ENCODE measurements at places on chromosomes 6 and 20.
A peak's percentile ranks its signal among the peaks of the same experiment; 100 is the strongest.

- DNase-seq, result no peak
Measured at GRCh38 chr6:142867988-142868812, 76.8 kb downstream of the HIVEP2 start.

GRCh38 chr6:130517444-130517931 is 151.7 kb downstream of the TMEM200A start:
- DNase-seq, result peak; percentile 37

DNA sequence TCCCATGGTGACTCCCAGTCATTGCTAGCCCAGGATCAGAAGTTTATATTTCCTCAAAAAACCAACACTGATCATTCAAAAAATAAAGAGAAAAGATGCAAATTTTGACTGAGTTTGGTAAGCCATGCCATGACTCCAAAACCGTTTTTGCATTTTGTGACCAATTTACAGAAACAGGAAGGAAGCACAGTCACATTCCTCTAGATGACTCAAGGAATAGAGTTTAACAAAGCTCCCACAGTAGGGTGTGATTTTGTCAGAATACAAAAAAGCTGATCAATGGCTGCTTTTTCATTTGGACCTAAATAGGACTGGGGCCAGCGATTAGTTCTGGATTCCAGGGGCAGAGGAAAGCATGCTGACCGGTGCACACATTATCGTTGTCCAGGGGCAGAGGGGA is 179.4 kb upstream of the AFDN start:
- peak; percentile 13 for DNase-seq

DNA sequence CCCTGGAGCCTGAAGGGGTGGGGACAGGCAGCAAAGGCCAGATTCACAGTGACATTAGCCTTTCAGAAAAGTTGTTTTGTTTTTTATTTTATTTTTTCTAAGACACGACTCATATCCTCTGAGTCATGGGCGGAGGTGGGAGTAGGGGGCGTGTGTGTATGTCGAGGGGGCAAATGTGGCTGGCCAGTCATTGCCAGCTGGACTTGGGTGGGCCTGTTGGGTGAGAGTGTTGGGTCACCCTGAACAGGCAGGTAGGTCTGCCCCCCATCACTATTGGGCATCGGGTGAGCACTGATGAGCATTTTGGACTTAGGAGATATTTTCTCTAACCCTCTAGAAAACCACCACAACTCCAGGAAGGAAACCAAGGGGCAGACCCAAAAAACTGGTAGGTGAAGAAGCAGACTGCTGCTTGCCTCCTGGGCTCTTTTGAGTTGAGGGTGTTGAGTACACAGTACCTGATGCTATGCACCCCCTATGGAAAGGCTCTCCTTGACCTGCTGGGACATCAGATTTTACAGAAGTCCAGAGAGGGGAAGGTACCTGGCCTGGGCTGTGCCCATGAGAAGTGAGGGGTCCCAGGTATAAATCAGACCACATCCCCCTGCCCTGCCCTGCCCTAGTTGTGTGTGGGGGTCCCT is 5.6 kb downstream of the SMIM29 start:
- DNase-seq, result no peak

DNA sequence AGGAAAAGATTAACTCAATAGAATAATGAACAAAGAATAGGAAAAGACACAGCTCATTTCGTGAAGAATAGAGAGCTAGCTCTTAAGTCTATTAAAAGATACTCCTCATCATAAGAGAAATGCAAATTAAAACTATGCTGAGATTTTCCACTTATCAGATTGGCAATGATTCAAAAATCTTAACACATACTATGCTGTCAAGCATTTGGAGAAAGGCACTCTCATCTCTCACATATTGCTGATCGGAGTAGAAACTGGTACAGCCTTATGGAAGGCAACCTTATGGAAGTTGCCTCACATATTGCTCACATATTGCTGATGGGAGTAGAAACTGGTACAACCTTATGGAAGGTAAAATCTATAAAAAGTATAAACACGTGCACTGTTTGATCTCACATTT is 21.4 kb upstream of the PLAGL1 start:
- DNase-seq, result no peak

DNA sequence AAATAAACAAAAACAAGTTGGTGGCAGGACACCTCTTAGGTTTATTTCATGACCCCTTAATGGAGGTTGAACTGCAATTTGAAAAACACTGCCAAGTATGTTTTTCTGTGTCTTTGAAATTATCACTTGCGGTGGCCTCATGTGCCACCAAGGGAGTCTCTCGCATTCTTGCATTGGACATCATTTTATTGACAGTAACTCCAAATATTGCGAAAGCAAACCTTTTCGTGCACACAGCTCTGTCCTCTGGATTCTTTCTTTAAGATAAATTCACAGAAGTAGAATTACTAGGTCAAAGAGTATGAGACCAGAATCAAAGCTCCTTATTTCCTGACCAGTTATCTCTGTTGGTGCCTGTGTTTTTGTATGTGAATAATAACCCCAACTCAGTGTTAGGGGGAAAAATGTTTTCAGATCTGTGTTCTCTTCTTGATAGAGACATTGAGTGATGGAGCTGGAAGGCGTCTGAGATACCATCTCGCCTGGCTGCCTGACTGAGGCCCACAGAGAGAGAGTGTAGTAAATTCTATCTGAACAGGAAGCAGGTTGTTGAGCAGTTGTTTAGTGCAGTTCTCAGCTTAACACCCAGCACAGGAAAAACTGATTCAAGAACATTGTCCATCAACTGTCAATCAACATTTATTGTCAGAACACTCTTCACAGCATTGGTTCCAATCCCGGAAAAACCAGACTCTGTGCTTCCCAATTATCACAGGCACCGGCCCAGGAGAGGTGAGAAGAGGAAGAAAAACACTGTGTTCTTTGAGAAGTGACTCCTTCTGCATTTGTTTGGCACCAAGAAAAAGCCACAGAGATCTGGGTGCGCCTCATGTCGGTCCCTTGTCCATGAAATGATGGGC is 2.2 kb upstream of the CCDC167 start:
- DNase-seq, result peak; percentile 54

GRCh38 chr6:26660000-26660361 is 435 bp upstream of the ZNF322 start:
- DNase-seq, result peak; percentile 2

- DNase-seq, result no peak
Measured at GRCh38 chr6:134379599-134379998, 61.7 kb upstream of the SGK1 start.

GRCh38 chr6:31660381-31661261 is at the start of gene C6orf47:
Gene C6orf47 (minus strand): TSS chr6:31660778. CDS start chr6:31659947, 831 bp downstream.
- peak; percentile 87 for DNase-seq

DNA sequence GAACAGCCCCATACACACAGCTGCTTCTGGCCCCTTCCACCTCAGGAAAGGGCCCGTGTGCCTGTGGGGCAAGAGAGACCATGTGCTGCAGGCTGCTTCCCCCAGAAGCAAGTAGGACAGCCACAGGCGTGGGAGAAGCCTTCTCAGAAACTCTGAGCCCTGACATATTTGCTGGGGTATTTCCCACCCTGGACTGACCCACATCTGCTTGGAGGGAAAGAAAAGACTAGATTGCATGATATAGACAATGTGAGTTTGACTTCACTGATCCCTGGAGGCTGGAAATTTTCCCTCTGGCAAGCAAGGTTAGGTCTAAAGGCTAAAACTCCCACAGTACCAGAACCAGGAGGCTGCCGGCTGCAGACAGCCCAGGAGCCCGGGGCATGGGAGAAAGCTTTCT is 213.3 kb upstream of the SSTR4 start:
- DNase-seq, result no peak

- no peak for DNase-seq
Measured at GRCh38 chr6:115592025-115592424, 468.7 kb downstream of the FRK start.

- peak; percentile 25 for DNase-seq
Measured at GRCh38 chr6:13593103-13593502, 18.7 kb downstream of the SIRT5 start.

GRCh38 chr6:116847227-116847626 is 18.3 kb upstream of the GPRC6A start:
- peak; percentile 10 for DNase-seq

DNA sequence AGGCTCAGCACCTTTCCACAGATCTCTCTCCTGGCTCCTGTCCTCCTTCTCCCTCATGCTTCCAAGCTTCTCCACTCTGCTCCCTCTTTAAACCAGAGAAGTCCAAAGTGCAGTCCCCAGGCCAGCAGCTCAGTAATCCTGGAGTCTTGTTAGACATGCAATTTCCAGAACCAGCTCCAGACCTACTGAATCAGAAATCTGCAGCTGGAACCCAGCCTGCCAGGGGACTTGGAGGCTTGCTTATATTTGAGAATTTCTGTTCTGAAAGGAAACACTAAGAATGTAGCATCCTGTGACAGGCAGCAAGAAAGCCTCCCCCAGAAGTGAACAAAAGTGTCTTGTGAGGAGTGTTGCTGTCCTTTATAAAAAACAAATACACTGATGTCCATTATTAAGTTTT is 438.1 kb downstream of the BCKDHB start:
- DNase-seq, result no peak

DNA sequence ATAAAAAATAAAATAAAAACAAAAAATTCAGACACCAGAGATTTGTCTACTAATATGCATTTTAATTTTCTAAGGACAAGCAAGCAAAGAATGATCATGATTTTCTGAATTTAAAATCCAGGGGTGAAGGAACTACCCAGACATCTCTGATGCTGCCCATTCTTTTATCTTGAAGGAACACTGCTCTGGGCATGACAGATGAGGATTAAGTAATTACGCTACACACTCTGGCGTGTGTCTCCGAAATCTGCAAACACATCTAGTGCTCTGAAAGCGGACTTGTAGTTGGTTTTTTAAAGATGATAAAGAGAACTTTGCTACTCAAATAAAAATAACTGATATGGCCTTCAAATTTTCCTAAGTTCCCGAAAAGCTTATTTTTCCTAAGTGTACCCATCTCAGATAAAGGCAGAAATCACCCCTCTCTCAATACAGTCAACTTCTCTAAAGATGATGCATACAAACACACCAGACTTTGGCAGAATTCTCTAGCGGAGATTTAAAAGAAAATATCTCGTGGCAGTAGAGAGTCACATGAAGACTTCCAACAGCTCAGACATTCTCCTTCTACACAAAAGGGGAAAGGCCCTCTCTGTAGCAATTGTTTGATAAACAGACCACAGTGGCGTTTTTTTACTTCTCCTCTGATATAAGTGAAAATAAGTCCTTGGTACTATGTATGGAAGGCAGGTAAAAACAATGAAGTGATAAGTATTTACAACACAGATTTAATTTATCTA is 133.8 kb downstream of the BACH2 start:
- no peak for DNase-seq

DNA sequence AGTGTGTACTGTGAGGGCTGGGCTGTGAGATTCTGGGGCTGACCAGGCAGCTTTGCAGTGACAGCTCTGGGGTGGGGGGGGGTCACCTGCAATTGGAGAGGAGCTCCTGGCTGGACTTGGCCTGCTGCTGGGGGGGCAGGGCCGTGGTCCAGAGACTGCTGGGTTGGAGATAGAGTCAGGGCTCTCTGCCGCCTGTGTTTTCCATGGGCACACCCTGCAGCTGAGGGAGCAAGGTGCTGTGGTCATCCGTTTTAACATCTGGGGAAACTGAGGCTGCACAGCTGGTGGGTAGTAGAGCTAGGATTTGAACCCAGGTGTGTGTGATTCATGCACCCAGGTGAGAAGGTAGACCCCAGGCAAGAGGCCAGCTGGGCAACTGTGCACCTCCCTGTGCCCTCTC is 7.3 kb downstream of the DLGAP4 start:
- no peak for DNase-seq

- DNase-seq, result no peak
Measured at GRCh38 chr6:169190970-169191369, 62.7 kb downstream of the THBS2 start.

DNA sequence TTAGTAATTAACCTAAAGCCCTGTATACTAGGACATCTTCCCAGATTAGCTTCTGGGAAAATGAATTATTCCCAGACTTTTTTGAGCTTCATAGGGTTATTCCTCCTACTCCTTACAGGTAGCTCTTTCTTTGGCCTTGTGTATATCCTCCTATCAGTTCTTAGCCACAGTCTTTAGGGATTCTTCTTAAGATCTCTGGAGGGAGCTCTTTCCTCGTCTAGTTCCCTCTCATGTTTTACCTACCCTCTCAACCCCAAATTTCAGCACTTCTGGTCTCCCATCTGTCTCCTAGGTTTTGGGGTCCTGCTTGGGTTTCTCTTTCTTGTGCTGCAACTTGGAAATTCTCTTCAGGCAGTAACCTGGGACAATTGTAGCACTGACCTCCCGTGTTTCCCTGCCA is 46.4 kb upstream of the SLC35B3 start:
- peak; percentile 11 for DNase-seq

DNA sequence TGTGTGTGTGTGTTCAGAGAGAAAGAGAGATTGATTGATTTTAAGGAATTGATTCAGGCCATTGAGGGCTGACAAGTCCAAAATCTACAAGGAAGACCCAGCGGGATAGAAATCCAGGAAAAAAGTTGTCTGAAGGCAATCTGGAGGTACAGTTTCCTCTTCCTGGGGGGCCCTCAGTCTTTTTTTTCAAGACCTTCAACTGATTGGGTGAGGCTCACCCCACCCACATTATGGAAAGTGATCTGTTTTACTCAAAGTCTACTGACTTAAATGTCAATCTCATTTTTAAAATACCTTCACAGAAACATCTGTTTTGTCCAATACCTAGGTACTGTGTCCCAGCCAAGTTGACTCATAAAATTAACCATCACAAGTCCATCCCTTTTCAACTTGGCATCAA is 243.0 kb upstream of the PLN start:
- DNase-seq, result no peak

GRCh38 chr6:133159255-133159795 is 81.8 kb upstream of the EYA4 start:
- DNase-seq, result no peak

GRCh38 chr6:30459145-30459544 is 30.2 kb upstream of the HLA-E start:
- no peak for DNase-seq

- DNase-seq, result no peak
Measured at GRCh38 chr6:22149096-22149495, 147.7 kb downstream of the PRL start.

DNA sequence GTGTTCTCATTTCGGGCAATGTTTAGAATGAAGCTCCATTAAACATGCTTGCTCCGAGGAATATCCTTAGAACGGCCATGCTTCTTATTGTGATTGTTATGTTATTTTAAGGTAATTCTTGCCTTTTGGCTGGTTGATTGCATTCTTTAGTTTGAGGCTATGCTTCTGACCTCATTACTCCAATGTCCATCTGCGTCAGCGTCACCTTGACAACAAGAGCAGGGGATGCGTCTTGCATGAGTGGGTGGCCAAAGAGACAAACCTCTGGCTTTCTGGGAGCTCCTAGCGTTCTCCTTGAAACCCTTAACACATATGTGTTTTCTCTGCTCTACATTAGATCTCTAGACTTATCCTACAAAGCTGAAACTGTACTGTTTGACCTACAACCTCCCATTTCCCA is 184.3 kb downstream of the THBS2 start:
- DNase-seq, result no peak

- DNase-seq, result no peak
Measured at GRCh38 chr6:52543262-52543661, 33.6 kb downstream of the TRAM2 start.

DNA sequence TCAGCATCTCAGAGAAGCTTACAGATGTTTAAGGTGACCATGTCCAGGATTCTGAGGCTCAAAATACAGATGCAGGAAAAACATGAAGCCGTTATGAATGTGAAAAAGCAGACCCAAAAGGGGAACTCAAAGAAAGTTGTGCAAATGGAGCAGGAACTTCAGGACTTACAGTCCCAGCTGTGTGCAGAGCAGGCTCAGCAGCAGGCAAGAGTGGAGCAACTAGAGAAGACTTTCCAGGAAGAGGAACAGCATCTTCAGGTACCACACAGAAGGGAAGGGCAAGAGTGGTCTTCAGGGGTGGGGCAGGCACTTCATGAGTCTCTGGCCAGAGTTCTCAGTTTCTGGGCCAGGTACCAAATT is 15.2 kb downstream of the RNF8 start:
- DNase-seq, result no peak

- no peak for DNase-seq
Measured at GRCh38 chr6:165308926-165309731, at the start of gene C6orf118. Gene C6orf118 (minus strand): TSS chr6:165309605. CDS start chr6:165309586, 19 bp downstream.

Measured in activated CD4-positive, alpha-beta T cell treated with anti-CD3 and anti-CD28 coated beads, Interleukin-2, Interleukin-6, amounts not matched to agents 100 ng/mL and 50 ng/mL, durations not matched to agents 16 hours and 8 hours (primary cell).